HepG2 (cell line): ENCODE measurements at places on chromosomes 12 and 14. TPM values are rescaled to one million over a fixed set of nuclear protein-coding genes. Genes with fewer than 3 reads are reported as not detected.

The KRT7 gene
- total RNA-seq: not detected in 2 replicates

- DNase-seq: no peak
Observed at GRCh38 chr12:57234571-57235016, 5.1 kb downstream of the SHMT2 start.

- peak; percentile 79 for DNase-seq
Observed at GRCh38 chr14:20855652-20856291, 35.4 kb upstream of the RNASE3 start.

DNA sequence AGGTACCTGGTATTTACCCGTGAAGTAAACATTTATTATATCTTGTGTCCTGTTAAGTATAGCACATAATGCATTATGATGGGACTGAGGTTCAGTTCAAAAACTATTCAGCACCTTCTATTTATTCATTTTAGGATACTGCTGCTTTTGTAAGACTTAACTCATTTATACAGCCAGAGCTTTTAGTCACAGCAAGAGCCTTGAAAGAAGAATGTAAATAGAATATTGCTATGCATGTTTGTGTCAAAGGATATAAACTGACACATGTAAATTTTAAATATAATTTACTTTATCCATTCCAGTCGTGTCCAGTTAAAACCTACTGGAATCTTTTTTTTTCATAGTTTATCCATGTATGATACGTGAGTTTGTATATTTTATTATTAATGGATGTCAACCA, 168.8 kb downstream of the FUT8 start:
- no peak for DNase-seq

GRCh38 chr14:105142651-105143450, 25.7 kb downstream of the JAG2 start:
- DNase-seq: no peak

DNA sequence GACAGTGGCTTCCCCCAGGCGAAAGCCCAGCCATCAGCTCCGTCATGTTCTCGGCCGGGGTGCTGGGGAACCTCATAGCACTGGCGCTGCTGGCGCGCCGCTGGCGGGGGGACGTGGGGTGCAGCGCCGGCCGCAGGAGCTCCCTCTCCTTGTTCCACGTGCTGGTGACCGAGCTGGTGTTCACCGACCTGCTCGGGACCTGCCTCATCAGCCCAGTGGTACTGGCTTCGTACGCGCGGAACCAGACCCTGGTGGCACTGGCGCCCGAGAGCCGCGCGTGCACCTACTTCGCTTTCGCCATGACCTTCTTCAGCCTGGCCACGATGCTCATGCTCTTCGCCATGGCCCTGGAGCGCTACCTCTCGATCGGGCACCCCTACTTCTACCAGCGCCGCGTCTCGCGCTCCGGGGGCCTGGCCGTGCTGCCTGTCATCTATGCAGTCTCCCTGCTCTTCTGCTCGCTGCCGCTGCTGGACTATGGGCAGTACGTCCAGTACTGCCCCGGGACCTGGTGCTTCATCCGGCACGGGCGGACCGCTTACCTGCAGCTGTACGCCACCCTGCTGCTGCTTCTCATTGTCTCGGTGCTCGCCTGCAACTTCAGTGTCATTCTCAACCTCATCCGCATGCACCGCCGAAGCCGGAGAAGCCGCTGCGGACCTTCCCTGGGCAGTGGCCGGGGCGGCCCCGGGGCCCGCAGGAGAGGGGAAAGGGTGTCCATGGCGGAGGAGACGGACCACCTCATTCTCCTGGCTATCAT, 663 bp downstream of the PTGER2 start:
- DNase-seq: no peak

- peak; percentile 98 for DNase-seq
Observed at GRCh38 chr12:89352492-89353187, at the start of gene DUSP6. Gene DUSP6 (minus strand): TSS chr12:89352501. CDS start chr12:89352039, 462 bp downstream.
